OCI-LY7 (cell line): ENCODE measurements at places on chromosomes 11 and 22.
A peak's percentile ranks its signal among the peaks of the same experiment; 100 is the strongest.

GRCh38 chr11:45209891-45210699 is 63.7 kb downstream of the PRDM11 start:
- no peak for DNase-seq

GRCh38 chr22:49327411-49328117 is 500.1 kb downstream of the BRD1 start:
- DNase-seq, result no peak

GRCh38 chr11:88231894-88232482 is 56.7 kb upstream of the RAB38 start:
- peak; percentile 28 for DNase-seq

DNA sequence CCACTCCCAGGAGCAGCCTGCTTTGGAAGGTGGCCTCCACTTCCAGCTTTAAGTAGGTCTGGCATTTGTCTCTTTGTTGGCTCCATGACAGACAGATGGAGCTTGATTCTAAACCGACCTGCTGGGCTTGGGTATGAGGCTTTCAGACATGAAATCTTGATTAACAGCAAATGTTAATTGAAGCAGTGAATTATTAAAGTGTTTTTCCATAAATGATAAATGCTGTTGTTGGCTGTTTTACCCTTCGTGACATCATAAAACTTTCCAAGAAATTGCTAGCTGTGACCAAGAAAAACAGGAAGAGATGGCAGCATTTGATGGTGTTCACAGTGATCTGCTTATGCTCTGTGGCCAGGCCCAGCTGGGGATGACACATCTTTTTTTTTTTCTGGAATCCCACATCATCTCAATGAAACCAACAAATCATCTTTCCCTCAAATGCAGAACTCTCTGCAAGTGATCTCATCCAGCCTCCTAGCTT is 66.1 kb downstream of the RBMXL2 start:
- DNase-seq, result no peak

DNA sequence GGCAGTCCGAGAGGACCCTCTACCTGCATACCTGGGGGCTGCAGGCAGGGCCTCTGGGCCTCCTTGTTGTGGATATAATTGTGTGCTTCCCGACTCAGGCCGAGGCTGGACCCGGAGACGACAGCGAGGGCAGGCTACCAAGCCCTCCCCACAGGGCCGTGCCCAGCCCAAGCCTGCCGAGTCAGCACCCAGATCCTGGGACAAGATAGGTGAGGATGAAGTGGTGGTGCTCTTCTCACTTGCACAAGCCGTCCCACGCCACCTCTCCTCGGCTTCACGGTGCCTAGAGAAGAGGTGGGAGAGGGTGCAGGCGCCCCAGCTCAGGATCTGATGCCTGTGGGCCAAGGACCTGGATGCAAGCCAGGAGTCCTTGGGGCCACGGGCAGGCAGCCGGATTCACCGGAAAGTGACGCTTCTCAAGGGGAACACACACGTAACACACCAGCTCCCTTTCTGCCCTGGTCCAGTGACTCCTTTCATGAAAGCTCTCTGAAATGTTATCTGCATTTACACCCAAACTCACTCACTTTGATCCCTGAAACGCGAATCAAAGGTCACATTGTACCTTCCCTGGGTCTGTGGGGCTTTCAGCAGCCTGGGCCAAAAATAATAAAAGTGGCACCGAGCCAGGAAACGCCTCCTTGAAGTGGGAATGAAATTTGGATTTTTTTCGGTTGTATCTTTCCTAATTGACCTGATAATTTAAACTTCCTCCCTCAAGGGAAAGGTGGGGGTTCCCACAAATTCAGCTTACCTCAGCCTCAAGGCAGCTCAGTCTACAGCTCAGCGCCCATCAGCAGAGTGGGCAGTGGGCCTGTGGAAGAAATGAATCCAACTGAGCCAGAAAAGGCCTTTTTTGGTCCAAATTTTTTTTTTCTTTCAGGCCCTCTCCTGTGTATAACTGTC is 1.1 kb upstream of the GNB1L start:
- DNase-seq, result peak; percentile 84

DNA sequence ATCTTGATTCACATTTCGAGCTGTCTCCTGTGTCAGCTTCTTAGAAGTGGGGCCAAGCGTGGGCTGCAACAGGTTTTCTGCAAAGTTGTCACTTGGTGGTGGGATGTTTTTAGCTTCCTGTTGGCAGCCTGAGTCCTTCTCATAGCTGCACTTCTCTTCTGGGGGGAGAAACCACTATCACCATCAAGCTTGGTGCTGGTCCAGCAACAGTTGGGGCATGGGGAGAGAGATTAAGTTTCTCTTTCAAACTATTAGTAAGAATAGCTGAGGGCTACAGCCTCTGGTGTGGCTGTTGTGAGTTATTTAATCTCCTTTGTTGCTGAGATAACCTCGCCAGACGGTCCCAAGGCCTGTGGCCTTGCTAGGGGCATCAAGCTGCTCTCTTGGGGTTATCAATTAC is 123.3 kb upstream of the CRYBB3 start:
- no peak for DNase-seq

- no peak for DNase-seq
Measured at GRCh38 chr22:19226428-19226827, 47.9 kb upstream of the SLC25A1 start.

DNA sequence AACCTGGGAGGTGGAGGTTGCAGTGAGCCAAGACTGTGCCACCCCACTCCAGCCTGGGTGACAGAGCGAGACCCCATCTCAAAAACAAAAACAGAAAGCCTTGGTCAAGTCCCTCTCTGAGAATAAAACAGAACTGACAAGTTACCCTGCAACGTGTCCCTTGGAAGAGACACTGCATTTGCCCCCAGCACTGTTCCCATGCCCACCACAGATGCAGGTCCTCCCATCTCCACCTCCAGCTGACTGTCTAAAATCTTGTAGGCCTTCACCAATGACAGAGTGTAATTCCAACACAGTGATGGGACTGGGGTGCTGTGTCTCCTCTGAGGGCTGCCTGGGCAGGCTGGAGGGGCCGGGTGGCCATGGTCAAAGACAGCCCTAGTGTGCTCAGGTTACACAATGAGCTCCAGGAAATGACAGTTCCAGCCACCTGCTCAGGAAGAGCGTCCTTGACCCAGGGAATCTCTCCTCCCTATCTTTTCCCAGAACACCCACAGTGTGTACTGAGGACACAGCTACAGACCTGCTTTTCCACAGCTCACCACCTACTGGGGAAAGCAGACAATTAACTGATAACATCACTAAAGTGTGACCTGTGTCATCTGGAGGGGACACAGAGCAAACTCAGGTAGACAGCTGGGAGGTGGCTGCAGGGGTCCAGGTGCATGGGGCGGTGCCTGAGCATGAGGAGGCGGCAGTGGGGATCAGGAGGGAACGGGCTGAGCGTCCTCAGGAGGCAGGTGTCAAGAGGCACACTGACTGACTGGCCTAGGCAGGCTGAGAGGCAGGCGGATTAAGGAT is 56.4 kb downstream of the ARFGAP3 start:
- DNase-seq, result no peak

- DNase-seq, result peak; percentile 75
Measured at GRCh38 chr11:70203751-70204465, 812 bp downstream of the FADD start.
